ENCODE measurements at places on chromosomes 5 and 9. TPM values are rescaled to one million over a fixed set of nuclear protein-coding genes. Genes with fewer than 3 reads are reported as not detected.

- no peak for DNase-seq
- H3K4me3 ChIP-seq = no peak overlapping the region
- H3K27me3 ChIP-seq = no peaks in the 10 kb centered on the region
- no peaks in the 10 kb centered on the region for H3K4me1 ChIP-seq
- no peaks in the 10 kb centered on the region for H3K36me3 ChIP-seq
- H3K27ac ChIP-seq = no peak overlapping the region
Measured at GRCh38 chr5:128869970-128870369, 95.3 kb upstream of the SLC27A6 start.

DNA sequence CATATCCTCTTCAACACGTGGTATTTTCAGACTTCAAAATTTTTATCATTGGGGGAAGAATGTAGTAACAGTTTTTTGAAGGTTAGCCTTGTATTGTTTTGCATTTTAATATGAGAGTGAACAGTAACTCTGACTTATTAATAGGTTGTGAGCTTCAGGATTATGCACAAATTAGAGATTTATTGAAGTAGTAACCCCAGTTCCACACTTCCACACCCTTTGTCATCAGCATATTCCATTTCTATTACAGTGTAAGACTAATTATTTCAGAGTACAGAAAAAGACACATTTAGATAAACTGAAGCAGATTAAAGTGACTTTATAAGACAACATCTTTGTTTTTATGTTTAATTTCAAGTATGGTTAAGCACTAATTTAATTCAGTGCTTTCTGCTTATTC is 105.7 kb downstream of the CDC42SE2 start:
- no peak for DNase-seq
- H3K36me3 ChIP-seq = no peaks in the 10 kb centered on the region
- H3K27me3 ChIP-seq = no peaks in the 10 kb centered on the region
- H3K4me3 ChIP-seq = no peak overlapping the region
- peaks cover 97% of the 10 kb centered on the region for H3K4me1 ChIP-seq

GRCh38 chr5:176899946-176900779 is 1.0 kb upstream of the HK3 start:
- DNase-seq = no peak
- H3K27me3 ChIP-seq = no peaks in the 10 kb centered on the region
- no peak overlapping the region for H3K4me3 ChIP-seq

DNA sequence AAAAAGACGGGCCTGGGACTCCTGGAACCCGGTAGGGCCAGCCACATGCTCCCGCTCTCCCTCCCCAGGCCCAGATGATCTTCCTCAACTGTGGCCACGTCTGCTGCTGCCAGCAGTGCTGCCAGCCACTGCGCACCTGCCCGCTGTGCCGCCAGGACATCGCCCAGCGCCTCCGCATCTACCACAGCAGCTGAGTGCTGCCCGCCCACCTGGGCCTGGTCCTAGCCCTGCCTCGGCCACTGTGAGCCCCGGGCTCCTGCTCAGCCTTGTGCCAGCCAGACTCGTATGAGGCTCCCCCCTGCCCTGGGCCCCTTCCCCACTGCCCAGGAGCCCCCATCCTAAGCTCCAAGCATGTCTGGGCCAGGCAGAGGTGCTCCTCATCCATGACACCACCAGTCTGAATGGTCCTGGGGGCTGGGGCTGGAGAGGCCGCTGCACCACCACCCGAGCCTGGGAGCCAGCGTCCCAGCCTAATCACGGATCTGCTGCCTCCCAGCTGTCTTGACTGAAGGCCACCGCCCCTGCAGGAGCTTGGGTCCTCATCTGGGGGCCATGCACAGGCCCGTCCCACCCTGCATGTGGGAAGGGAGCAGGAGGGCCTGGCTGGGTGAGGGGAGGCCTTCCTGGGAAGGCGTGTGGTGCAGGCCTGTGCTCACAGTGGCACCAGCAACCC is 51.5 kb downstream of the LRSAM1 start:
- no peaks in the 10 kb centered on the region for H3K36me3 ChIP-seq
- H3K4me3 ChIP-seq = no peak overlapping the region
- no peaks in the 10 kb centered on the region for H3K4me1 ChIP-seq
- no peak overlapping the region for H3K27ac ChIP-seq
- no peaks in the 10 kb centered on the region for H3K27me3 ChIP-seq
- DNase-seq = no peak

- H3K27ac ChIP-seq = no peak overlapping the region
- no peaks in the 10 kb centered on the region for H3K27me3 ChIP-seq
- H3K36me3 ChIP-seq = peaks cover 92% of the 10 kb centered on the region
- no peak for DNase-seq
Measured at GRCh38 chr9:131476777-131477345, 25.9 kb upstream of the POMT1 start.

- H3K27ac ChIP-seq = no peak overlapping the region
- DNase-seq = no peak
- H3K27me3 ChIP-seq = no peaks in the 10 kb centered on the region
Measured at GRCh38 chr5:150750469-150750868, 8.3 kb downstream of the DCTN4 start.

DNA sequence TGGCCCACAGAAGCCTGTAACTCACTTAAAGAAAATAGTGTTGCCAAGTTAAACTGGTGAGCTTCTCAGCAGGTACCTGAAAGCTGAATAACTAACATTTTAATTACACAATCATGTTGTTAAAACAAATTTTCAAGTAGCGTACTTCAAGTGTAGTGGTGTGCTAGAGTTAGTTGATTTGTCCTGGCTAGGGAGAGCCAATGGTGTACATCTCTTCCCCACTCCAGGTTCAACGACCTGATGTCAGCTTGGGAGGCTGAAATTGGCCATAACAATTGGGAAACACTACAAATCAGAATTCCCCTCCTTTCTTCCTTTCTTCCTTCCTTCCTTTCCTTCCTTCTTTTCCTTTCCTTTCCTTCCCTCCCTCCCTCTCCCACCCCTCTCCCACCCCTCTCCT is 295.3 kb upstream of the SLC24A2 start:
- no peak overlapping the region for H3K4me3 ChIP-seq
- no peaks in the 10 kb centered on the region for H3K36me3 ChIP-seq
- no peak for DNase-seq
- H3K27ac ChIP-seq = no peak overlapping the region
- H3K27me3 ChIP-seq = no peaks in the 10 kb centered on the region
- no peaks in the 10 kb centered on the region for H3K4me1 ChIP-seq

- no peak overlapping the region for H3K27ac ChIP-seq
- no peaks in the 10 kb centered on the region for H3K27me3 ChIP-seq
- H3K4me3 ChIP-seq = no peak overlapping the region
- no peaks in the 10 kb centered on the region for H3K4me1 ChIP-seq
- H3K36me3 ChIP-seq = no peaks in the 10 kb centered on the region
Measured at GRCh38 chr9:28092981-28093936, 520.0 kb upstream of the C9orf72 start.

DNA sequence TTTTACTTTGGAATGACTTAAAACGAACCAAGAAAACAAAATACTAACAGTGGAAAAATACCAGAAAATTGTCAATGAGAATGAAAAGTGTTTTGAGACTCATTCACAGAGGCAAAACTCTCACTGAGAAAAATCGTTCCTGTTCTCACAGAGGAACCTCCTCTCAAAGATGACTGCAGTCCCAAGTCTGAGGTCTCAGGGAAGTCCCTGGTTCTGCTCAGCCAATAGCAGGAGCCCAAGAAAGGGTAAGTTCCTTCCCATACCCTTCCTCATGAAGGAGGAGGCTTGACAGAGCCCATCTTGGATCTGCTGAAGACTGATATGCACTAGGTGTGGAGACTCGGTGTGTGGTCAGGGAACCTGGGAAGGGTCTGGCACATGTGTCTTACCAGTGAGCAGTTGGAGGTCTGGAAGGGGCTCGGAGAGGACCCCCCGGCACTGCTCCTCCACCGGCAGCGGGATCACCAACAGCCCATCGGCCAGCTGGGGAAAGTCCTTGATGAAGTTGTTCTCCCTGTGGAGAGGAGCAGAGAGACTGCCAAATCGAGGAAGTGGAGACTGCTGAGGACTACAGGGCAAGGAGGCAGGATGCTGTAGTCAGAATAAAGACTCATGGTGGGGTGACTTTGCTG is 46.0 kb downstream of the TRIM32 start:
- H3K27me3 ChIP-seq = no peaks in the 10 kb centered on the region
- no peak overlapping the region for H3K27ac ChIP-seq
- H3K4me3 ChIP-seq = no peak overlapping the region
- no peak for DNase-seq

DNA sequence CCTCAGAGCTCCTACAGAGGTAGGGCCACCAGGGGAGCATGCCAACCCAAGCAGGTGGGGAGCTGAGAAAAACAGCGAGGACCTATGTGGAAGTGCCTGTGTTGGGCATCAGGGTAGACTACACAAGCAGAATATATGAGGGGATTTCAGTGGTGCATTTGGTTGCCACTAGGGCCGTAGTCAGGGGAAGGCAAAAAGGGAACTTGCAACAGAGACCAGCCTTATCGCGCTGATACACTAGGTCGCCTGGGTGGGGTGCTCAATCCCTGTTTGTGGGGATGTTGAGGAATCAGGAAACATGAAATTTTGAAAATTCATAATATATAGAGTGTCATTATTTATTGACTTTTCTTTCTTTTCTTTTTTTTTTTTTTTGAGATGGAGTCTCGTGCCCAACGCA is 370.9 kb upstream of the PRR16 start:
- DNase-seq = no peak
- H3K36me3 ChIP-seq = no peaks in the 10 kb centered on the region
- no peaks in the 10 kb centered on the region for H3K4me1 ChIP-seq
- H3K4me3 ChIP-seq = no peak overlapping the region
- H3K27ac ChIP-seq = no peak overlapping the region

GRCh38 chr9:91994422-91994821 is 44.4 kb upstream of the ROR2 start:
- no peaks in the 10 kb centered on the region for H3K36me3 ChIP-seq
- no peaks in the 10 kb centered on the region for H3K4me1 ChIP-seq
- no peak overlapping the region for H3K27ac ChIP-seq
- H3K27me3 ChIP-seq = no peaks in the 10 kb centered on the region
- H3K4me3 ChIP-seq = no peak overlapping the region

GRCh38 chr9:116027511-116027910 is 126.1 kb upstream of the PAPPA start:
- H3K27me3 ChIP-seq = no peaks in the 10 kb centered on the region
- H3K4me1 ChIP-seq = no peaks in the 10 kb centered on the region
- no peak overlapping the region for H3K27ac ChIP-seq
- H3K36me3 ChIP-seq = no peaks in the 10 kb centered on the region
- DNase-seq = no peak

GRCh38 chr5:40937075-40937474 is 27.8 kb downstream of the C7 start:
- H3K4me1 ChIP-seq = no peaks in the 10 kb centered on the region
- DNase-seq = no peak
- H3K36me3 ChIP-seq = no peaks in the 10 kb centered on the region
- H3K4me3 ChIP-seq = no peak overlapping the region
- H3K27ac ChIP-seq = no peak overlapping the region

DNA sequence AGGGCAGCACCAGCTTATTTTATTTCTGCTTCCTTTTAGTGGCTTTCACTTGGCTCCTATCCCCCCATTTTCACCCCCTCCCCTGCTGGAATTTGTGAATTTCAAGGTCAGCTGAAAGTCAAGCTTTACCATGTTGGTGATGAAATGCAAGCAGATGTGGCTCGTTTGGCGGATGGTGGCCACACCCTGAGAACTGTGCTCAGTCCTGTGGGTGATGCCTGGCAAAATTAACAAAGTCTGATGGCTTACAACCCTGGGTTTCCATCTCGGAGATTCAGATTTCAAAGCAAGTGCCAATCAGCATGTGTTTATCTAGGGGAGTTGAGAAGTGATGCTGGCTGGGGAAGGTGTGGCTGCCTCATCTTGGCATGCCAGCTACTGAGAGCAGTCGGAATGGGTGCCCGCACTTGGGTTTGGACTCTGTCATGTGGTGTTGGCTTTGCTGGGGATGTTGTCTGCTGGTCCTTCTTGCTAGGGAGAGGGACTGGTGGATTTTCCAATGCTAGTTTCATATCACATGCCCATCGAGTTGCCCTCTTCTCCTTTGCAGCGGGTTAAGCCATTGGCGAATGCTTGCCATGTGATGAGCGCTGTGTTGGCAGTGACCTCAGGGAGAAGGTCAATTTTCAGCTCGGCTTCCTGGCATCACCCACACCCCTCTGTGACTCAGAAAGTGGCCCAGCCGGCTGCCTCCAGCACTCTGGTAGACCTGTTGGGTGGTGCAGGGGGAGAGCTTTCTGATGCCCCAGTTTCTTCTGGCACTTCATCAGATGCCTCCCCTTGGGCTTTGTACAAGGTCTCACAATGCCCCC is 77.0 kb upstream of the PITX1 start:
- H3K27ac ChIP-seq = no peak overlapping the region
- no peaks in the 10 kb centered on the region for H3K4me1 ChIP-seq
- DNase-seq = no peak
- H3K4me3 ChIP-seq = no peak overlapping the region
- H3K36me3 ChIP-seq = no peaks in the 10 kb centered on the region
- no peaks in the 10 kb centered on the region for H3K27me3 ChIP-seq

Gene TMEM215
- not detected for total RNA-seq

Gene CDKN2A
- 7.0 TPM for total RNA-seq

Gene ORM2
- not detected for total RNA-seq

Data from CD4-positive, alpha-beta memory T cell (primary cell).